ENCODE measurements at places on chromosomes 2 and 18.

DNA sequence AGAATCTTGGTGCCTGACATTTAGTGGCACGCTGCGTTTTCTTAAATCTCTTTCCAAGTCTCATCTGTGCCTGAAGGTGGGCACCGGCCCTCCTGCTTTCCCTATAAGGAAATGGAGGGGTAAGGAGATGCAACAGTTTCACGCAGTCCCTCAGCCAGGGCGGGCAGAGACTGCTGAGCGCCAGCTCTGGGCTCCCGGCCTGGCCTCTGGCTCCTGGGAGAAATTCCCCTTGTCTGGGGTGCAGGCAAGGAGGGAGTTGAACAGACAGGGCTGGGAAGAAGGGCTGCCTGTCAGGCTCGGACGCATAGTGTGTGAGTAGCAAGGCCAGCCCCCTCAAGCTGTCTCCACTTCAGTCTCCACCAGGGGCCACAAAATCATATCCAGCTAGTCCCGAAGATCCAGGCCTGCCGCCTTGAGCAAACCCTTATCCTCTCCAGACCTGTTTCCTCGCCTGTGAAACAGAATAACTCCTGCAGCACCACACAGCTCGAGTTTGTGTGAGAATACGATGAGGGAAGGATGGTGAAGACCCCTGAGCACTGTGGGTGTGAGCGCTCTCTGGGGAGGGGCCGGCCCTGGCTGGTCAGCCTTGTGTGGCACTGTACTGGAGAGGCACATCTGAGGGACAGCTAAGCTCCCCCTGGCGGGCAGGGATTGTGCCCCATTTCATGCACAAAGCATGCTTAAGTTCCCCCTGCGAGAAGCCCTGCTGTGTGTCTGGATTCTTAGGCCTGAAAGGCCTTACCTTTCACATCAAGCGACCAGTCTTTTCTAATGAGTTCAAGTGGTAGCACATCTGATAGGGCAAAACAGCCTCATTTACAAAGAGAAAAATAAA, 33.8 kb downstream of the SDC1 start:
- DNase-seq, result no peak

- DNase-seq, result no peak
Measured at GRCh38 chr2:109247340-109247739, 118.3 kb downstream of the SH3RF3 start.

DNA sequence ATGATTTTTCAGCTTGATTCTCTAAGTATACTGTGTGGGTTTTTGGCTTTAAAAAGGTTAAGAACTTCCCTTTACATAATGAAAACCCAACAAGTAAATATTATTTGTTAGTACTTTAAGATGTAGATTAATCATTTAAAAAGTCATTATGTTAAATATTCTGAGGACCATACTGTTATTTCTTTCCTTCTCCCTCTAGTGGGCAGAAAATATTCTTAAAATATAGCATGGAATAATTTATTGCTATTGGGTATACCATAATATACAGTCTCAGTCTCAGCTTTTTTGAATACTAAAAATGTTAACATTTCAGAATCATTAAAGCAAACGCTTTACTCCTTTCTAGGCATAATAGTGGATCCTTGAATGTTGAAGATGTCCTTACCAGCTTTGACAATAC, 28.1 kb downstream of the CAMKMT start:
- no peak for DNase-seq

GRCh38 chr18:33906046-33906445, 318.7 kb downstream of the NOL4 start:
- no peak for DNase-seq

- no peak for DNase-seq
Measured at GRCh38 chr2:107334306-107334705, 448.3 kb upstream of the ST6GAL2 start.

- no peak for DNase-seq
Measured at GRCh38 chr2:122596598-122596997, 841.1 kb downstream of the TSN start.

DNA sequence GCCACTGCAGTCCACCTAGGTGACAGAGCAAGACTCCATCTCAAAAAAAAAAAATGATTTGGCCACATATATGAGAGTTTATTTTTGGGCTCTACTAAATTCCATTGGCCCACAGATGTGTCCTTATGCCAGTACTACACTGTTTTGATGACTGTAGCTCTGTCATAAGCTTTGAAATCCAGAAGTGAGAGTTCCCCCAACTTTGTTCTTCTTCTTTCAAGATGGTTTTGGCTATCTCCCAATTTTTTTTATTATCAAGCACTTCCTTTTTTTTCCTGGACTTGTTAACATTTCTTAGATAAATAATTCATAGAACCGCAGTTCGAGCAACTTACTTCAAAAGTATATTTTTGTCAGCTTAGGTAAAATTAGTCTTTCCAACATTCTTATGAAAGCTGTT, 96.9 kb downstream of the TSHZ1 start:
- DNase-seq, result no peak

- peak; percentile 65 for DNase-seq
Measured at GRCh38 chr2:196230061-196230854, 58.9 kb upstream of the STK17B start.

DNA sequence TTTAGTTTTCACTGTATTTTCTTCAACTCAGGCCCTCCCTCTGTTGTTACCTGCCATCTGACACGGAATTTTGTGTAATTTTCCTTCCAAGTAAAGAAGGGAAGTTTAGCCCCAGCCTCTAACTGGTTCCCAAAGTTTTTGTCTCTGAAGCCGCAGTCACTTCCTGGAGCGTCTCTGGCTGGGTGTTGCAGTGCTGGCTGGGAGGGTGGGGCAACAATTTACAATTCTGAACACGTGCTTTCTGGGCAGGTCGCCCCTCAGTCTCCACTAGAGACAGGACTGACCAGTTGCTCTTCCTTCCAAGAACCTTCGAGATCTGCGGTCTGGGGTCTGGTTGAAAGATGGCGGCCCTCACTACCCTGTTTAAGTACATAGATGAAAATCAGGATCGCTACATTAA, 3.5 kb downstream of the CNDP2 start:
- peak; percentile 69 for DNase-seq

DNA sequence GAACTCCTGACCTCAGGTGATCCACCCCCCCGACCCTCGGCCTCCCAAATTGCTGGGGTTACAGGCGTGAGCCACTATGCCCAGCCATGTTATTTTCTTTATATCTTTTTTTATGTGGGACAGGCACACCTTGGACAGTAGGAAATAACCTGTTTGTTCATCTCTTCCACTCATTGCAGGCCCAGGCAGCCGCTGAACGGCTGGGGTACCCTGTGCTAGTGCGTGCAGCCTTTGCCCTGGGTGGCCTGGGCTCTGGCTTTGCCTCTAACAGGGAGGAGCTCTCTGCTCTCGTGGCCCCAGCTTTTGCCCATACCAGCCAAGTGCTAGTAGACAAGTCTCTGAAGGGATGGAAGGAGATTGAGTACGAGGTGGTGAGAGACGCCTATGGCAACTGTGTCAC, 8.4 kb downstream of the CAD start:
- DNase-seq, result no peak

GRCh38 chr18:76402026-76402990, 92.7 kb downstream of the ZNF516 start:
- DNase-seq, result no peak

DNA sequence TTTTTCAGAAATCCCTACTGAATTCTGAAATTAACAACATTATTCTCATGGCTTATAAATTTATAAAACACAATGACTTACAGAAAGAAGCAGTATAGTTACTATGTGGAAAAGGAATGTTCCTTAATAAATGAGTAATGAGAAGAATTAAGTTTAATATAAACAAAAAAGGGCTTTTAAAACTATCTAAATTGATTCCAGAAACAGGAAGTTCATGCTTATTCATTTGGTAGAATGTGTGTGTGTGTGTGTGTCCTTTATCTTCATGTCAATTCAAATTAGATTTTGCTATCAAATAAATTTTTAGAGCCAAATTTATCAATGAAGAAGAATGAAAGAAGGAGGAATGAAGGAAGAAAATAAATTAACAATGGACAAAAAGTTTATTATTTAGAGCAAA, 440.8 kb upstream of the LRRTM4 start:
- DNase-seq, result no peak

GRCh38 chr2:36366491-36367120, 11.0 kb downstream of the CRIM1 start:
- DNase-seq, result no peak

GRCh38 chr18:79950515-79951341, 725 bp downstream of the SLC66A2 start:
- DNase-seq, result peak; percentile 48

DNA sequence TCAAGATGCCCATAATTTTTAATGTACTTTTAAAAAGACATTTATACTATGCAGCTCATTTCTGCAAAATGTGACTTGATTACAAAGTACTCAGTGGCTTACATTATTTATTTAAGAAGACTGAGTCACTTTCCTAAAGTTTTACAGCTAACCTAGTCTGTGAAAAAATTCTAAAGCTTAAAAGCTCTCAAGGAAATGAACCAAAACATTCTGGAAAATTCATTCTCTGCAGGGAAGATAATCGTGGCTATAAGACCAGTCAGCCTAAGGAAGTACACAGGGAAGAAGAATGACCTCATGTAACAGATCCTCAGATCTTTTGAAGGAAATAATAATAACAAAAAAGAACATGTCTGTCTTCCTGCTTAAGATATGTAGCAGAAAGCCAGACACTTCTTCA, 232.1 kb upstream of the STK17B start:
- no peak for DNase-seq

DNA sequence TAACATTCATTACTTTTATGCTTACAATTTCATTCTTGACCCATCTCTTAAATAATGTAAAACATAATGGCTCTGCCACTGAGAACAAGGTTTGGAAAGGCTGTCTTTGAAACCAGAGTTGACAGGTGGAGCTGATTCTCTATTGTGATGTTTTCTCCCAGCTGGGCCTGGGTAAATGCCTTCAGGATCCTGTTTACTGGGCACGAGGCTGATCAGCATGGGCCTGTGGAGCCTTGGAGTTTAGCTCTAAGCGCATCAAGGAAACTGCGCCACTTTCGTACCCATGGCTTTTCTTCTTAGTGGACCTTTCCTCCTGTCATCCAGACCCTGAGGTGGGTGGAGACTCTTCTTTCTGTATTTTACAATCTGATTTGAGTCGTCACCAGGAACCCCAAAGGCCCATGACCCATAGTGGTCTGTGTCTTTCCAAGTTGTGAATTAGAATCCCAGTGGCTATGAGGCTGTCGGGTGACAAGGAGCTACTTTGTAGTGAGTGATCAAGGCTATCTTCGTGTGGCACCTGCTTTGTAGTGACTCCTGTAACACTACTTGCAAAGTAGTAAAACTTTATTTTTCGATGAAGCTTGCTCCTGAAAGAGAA, 123.1 kb downstream of the LPIN1 start:
- no peak for DNase-seq

GRCh38 chr18:47417807-47418206, 166.3 kb upstream of the SKOR2 start:
- peak; percentile 5 for DNase-seq

- no peak for DNase-seq
Measured at GRCh38 chr2:202449344-202449743, 73.2 kb downstream of the BMPR2 start.

DNA sequence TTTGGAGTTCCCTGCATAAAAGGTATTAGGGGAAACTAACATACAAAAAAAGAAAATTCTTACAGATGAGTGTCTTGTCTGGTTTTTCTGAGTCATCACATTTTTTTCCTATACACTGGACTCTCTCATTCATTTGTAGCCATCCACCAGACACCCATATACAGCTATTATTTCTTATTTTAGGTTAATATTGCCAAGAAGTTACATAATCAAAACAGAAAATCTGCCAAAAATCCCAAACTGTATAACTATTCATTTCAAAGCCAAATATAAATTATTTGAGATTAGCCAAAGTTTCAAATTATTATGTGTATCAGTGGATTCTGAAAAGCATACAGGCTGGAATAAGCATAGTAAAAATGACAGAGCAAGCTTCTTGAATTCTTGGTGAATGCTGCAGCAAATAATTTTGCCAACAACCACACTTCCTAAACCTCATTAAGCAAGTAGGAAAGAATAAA, 191.2 kb downstream of the NCKAP5 start:
- no peak for DNase-seq

DNA sequence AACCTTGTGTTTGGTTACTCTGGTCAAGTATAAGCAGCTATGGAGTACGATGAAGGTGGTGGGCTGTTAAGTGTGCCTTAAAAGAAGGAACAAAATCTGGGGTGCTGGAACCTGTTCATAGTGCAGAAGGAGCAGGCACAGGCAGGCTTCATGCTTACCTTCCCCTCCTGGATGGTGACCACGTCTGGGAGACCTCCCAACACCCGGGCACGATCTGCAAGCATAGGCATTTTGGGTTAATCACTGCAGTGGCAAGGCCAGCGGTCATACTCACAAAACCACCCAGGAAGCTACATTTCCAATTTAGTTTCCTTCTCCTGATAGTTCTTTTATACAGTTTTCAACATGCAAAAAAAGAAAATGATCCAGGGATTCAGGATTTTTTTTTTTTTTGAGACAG, 58.7 kb upstream of the LPIN2 start:
- no peak for DNase-seq

- no peak for DNase-seq
Measured at GRCh38 chr2:199760574-199760973, 90.4 kb downstream of the FTCDNL1 start.

DNA sequence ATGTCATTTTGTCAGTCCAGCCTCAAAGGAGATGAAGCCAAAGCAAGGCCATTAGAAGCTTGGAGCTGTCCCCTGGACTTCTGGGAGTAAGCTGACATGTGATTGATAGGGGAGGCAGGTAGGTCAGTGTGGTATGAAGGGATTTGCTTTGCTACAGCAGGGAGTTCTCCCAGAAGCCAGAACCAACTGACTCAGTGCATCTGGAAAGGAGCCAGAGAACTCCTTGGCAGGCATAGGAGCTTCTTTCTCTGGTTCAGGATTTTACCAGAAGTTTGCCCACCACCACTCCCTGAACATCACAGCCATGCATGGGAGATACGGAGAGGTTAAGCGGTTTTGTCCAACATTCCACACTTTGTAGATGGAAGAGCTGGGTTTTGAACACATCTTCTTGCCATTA, 24.5 kb upstream of the KCNE4 start:
- no peak for DNase-seq

DNA sequence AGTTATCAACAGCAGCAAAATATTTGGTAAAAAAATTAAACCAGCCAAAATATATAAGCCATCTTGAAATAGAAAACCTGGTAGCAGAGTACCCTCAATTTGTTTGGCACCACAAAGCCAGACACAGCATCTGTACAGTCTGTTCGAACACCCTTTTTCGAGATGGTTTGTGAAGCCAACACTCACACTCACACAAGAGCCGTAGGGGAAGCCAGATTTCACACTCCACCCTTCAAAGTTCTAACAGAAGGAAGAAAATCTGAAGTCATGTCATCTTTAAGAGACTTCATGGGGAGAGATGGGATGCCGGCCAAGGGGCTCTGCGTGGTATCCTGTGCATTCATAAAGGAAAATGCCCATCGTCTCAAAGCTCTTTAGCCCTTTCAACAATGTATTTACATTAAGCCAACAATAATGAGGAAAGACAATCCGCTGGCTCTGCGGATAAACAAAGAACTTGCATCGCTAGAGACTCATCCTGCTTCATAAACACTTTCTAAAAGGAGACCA, 451.5 kb upstream of the CHST9 start:
- DNase-seq, result no peak

All from activated CD4-positive, alpha-beta T cell treated with anti-CD3 and anti-CD28 coated beads for 36 hours (primary cell).